A172 (cell line): ENCODE measurements at places on chromosomes 12 and 14. TPM values are rescaled to one million over a fixed set of nuclear protein-coding genes. Genes with fewer than 3 reads are reported as not detected.

DNA sequence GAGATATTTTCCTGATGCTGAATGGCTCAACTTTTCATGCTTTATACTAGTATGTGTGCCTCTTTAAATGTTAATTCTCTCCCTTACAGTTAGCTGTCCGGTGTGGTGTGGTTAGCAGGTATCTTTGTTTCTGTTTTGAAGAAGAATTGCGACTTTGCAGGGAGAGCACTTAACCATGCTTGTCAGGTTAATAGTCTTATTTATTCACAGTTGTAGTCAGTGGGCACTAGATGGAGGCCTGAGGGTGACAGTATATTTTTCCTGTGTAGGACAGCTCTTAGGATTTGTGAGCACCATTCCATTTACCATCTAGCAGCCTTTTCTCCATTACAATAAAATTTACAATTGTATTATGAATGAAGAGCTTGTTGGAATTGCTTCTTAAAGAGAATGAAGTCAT is 34.9 kb downstream of the PDE3A start:
- DNase-seq, result no peak

DNA sequence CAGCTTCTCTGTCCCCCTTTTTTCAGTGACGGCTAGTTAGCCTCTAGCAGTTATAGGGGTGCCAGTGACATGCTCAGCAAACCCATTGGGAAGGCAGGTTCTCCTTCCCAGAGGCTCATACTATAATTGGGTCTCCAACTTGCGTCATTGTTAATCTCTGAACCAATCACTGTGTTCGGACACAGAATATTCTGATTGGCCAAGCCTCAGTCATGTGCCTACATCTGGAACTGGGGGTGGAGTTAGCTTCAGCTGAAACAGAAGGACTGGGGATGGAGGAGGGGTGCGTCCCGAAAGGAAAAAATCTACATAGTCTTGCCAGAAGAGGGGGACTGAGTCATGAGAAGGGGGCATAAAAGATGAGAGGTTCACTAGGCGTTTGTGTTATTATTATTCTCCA is 165.6 kb downstream of the SUDS3 start:
- no peak for DNase-seq

BCL11B gene
- 0.02 TPM in 2 replicates for total RNA-seq

- DNase-seq, result no peak
These were observed 307.3 kb upstream of the DIO3 start for GRCh38 chr14:101253948-101254347.

GPRC5A gene
- 30.0 and 53.5 TPM in 2 replicates for total RNA-seq

OASL gene
- 1.3 and 2.3 TPM in 2 replicates for total RNA-seq
